Occipital lobe (tissue), 3 donors: ENCODE measurements at places on chromosomes 2 and 18. TPM values are rescaled to one million over a fixed set of nuclear protein-coding genes. Genes with fewer than 3 reads are reported as not detected.

DNA sequence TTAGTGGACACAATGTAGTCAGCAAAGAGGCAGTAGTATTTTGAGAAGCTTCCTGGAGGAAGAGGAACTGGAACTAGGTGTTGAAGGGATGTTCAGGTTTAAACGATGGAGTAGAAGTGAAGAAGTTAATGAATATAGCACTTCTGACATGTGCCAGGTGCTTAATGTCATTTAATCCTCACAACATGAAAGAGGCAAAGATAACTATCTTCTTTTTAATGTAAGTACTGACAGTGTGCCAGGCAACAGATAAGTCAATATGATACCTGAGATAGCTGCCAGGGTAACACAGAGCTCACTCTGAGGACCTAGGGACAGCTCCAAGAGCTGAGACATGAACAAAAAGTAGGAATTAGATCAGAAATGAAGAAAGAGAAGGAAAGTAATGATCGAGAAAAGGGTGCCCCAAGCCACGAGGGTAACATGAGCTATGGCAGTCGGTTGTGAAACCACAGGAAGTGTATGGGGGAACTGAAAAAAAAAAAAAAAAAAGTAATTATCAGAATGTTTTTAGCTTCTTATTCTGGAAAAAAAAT lies 140.7 kb downstream of the RNF144A start:
- no peak for DNase-seq

The PSME4 gene
- 42.1 TPM for total RNA-seq

The TCF23 gene
- total RNA-seq, result not detected

GRCh38 chr18:3790703-3791102 lies 340.7 kb downstream of the TGIF1 start:
- no peak for DNase-seq

DNA sequence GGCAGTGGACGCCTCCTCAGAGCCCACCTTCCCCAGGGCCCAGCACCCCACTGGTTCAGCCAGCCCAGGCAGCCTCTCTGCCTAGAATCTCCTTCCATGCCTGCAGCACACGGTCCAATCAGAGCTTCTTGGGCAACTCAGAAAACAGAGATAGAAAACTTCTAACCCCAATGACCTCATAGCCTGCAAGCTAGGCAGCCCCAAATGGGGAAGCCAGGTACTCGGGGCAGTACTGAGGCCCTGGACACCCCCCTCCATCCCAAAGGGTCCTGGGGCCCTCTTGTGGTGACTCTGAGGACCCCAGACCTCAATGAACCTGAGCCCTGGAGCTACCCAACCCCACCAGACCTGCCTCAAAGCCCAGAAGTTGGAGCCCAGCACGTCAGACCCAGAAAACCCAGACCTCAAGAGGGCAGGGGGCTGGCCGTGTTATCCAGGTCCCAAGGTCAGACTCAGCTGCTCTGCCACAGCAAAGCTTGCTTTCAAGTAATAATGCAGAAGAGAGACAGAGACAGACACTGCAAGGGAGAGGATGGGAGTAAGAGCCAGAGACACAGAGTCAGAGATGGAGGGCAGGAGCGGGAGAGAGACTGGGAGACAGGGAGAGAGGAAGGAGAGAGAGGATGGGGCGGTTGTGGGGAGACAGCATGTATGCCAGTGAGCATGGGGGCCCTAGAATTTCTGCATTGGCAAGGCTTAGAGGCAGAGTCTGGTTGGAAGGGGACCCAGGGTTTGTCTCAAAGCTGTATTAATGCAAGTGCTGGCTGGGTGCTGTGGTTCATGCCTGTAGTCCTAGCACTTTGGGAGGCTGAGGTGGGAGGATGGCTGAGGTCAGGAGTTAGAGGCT lies 28.2 kb downstream of the SERTAD2 start:
- no peak for DNase-seq

- no peak for DNase-seq
Measured at GRCh38 chr18:44520981-44521667, 159.6 kb upstream of the SETBP1 start.

DNA sequence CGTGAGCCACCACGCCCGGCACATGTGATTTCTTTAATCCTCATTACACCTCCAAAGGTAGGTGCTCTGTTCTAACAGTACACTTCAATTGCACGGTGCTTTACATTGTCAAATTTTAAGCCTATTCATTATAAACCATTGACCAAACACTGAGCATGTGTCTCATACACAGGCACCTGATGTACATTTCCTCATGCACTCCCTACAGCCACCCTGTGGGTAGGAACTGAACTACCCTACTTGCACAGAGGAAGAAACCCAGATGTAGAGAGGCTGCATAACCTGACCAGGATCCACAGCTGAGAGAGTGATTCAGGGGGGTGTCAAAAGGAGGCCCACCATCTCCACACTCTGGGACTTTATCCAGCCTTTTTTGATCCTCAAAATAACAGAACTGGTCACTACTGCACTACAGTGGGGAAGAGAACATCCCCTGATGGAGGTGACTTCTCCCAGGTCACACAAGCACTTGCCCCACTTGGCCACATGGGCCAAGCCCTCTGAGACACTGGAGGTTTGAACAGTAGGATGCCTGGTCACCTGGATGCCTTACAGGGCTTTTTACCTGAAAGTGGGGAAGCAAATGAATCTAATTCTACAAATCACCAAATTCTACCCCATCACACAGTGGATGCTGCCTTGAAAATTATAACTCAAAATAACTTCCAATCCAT lies 6.9 kb upstream of the DPYSL5 start:
- no peak for DNase-seq

DNA sequence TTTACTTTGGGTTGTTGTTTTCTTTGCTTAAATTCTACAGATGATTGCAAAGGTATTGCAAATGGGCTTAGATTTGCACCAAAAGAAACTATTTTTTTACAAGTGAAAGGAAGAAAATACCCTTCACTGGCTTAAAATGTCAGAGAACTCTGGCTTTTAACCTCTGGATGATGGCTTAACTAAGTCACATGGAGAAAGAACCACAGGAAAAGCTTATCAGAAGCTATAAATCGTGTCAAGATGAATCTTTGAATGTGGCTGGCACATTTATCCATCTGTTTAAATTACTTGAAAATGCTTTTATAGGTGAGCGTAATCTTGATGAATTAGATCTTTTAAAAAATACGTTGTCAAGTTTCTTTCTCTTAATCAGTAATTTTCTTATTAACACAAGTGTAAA lies 32.0 kb upstream of the CCDC178 start:
- no peak for DNase-seq

GRCh38 chr2:220586980-220587530 lies 959.6 kb downstream of the SLC4A3 start:
- no peak for DNase-seq

DNA sequence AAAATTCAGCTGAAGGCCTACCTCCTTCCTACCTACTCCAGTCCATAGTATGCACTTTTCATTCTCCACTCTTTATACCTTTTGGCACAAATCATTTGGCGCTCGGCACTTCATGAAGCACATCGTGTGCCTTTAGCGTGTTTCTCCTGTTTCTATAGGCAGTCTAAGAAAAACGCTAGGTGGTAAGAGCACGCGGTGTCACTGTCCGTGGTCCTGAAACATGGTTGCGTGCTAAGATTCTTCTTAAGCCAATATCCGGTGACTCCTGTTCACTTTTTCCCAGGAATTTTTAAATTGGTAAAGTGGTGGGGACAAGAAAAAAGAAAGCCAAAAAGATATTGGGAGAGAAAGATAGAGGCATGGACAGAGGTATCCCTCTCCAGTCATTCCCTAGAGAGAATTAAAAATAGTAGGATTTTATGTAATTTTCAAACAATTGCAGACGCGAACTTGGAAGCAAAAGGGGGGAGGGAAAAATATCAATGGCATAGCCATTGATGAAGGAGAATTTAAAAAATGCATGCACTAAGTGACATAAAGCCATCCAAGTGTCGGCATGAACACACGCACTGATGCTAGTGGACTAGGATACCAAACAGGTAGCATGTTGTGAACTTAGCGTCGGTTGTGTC lies 1.4 kb upstream of the CTNNA2 start:
- DNase-seq, result no peak

DNA sequence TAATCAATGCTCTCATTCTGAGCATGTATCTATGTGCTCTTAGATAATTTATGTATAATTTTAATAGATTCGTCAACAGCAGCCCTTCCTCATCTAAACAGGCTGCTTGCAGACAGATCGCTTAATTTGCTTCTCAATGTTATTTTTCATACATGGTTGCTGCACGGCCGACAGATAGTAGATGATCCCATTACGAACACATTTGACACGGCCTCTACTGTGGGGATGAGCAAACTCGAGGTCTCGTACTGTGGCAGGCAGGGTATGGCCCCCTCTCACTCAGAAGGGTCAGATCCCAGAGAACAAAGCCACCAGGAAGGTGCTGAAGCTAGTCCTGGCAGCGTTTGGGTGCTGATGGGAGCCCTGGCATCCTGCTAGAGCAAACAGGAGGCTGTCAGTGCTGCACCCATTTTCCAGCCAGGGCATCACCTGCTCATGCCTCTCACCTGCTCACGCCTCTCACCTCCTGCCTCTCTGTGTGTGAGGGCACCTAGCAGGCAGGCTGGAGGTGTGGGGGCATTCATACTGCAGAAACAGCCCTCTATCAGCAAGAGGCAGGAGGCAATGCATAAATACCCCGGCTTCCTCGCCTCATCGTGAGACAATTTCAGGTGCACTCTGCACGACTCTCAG lies 80.0 kb downstream of the KLHL29 start:
- DNase-seq, result no peak
